Osteocyte (in vitro differentiated cells): ENCODE measurements at places on chromosomes 11 and 22. TPM values are rescaled to one million over a fixed set of nuclear protein-coding genes. Genes with fewer than 3 reads are reported as not detected.

MUC2 gene
- not detected in 2 replicates for total RNA-seq

TUBGCP6 gene
- 52.5 and 55.7 TPM in 2 replicates for total RNA-seq

CHRNA10 gene
- total RNA-seq, result 0.94 and 1.1 TPM in 2 replicates

GRCh38 chr11:27437829-27438594 lies 34.6 kb downstream of the LGR4 start:
- H3K27ac ChIP-seq, result no peak overlapping the region
- no peak for DNase-seq
- no peaks in the 10 kb centered on the region for H3K27me3 ChIP-seq
- H3K4me3 ChIP-seq, result no peak overlapping the region
- peaks cover 17% of the 10 kb centered on the region for H3K4me1 ChIP-seq

DNA sequence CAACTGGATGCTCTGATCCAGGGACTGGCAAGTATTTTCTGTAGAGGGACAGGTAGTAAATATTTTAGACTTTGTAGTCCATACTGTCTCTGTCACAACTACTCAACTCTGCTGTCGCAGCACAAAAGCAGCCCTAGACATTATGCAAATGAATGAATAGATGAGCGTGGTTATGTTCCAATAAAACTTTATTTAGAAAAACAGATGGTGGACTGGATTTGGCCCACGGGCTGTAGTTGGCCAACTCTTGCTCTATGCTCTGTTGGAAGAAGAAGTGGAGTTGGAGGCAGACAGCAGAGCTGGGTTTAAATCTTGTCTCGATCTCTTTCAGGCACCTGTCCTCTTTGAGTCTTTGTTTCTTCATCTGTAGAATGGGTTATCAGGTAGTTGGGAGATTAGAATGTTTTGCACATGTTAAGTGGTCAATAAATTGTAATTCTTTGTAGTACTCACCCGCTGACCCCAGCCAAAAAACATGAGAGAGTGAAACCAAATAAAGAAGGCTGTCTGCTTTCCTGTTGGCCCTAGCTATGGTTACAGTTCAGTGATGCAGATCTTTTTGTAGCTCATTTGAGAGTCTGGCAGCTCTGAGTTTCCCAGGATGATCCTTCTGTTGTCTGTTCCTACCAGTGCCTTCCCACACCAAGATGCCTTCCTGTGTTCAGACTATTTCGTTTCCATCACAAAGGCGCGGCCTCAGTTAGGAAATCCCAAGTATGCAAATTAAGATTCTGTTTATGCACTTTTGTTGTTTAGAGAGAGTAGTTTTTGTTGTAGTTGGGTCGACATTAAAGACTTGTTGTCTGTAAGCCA lies 198.1 kb upstream of the SEZ6L start:
- H3K36me3 ChIP-seq, result no peaks in the 10 kb centered on the region
- H3K4me3 ChIP-seq, result no peak overlapping the region
- H3K27me3 ChIP-seq, result no peaks in the 10 kb centered on the region
- DNase-seq, result no peak
- no peak overlapping the region for H3K27ac ChIP-seq
- H3K4me1 ChIP-seq, result no peaks in the 10 kb centered on the region
